ENCODE measurements at places on chromosomes 7 and 10.

DNA sequence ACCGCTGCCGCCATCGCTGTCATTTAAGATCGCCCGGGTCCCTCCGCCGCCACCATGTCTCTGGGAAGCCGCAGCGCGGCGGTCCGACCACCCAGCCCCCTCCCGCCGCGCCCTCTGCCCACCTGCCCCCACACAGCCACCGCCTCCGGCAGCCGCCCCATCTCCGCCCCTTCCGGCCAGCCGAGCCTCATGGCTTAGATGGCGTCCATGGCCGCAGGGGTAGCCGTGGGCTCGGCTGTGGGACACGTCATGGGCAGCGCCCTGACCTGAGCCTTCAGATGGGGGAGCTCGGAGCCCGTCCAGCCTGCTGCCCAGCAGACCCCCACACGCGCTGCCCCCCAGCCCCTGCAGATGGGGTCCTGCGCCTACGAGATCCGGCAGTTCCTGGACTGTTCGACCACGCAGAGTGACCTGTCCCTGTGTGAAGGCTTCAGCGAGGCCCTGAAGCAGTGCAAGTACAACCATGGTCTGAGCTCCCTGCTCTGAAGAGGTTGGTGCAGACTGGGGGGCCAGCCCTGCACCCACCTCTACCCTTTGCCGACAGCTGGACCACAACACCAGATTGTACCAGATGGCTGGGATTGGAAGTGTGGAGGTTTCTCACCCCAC lies 38.0 kb upstream of the TARP start:
- DNase-seq: no peak

DNA sequence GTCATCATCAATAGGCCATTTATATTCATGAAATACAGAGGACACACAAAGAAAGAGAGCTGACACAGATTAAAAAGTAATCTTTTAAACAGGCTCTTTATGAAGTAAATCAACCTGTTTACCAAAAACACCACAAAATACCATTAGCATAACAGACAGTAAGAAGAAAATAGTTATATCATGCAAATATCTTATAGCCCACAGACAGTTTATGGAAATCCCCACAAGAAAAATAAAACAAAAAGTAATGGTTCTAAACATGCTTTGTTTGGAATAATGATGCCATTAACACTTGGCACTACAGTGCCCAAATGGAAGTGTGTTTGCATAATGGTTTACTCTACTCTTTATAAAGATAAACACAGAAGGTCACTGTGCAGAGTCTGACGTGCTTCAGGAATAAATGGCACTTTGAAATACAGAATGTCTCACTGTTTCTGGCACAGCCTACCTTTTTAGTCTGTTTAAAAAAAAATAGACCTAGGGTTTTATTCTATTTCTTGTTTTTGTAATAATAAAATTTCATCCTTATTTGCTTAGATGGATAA lies 30.1 kb downstream of the SEMA3D start:
- DNase-seq: no peak

- no peak for DNase-seq
Measured at GRCh38 chr10:21317902-21318301, 207.6 kb downstream of the SKIDA1 start.

DNA sequence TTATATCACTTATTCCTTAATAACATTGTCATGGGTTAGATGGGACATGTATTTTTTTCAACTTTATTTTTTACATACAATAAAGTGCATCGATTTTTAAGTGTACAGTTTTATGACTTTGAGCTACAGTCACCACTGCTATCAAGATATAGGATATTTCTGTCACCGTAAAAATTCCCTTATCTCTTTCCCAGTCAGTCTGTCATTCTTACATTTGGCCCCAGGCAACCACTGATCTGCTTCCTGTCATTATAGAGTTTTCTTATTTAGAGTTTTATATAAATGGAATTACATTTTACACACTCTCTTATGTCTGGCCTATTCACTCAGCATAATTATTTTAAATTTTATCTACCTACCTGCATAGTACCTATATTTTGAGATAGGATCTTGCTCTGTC lies 145.2 kb downstream of the AUTS2 start:
- no peak for DNase-seq

- no peak for DNase-seq
Measured at GRCh38 chr10:110067960-110068770, 60.4 kb downstream of the ADD3 start.

GRCh38 chr7:69906283-69906995 lies 308.2 kb downstream of the AUTS2 start:
- DNase-seq: no peak

- DNase-seq: no peak
Measured at GRCh38 chr7:75658802-75659201, 79.9 kb downstream of the HIP1 start.

DNA sequence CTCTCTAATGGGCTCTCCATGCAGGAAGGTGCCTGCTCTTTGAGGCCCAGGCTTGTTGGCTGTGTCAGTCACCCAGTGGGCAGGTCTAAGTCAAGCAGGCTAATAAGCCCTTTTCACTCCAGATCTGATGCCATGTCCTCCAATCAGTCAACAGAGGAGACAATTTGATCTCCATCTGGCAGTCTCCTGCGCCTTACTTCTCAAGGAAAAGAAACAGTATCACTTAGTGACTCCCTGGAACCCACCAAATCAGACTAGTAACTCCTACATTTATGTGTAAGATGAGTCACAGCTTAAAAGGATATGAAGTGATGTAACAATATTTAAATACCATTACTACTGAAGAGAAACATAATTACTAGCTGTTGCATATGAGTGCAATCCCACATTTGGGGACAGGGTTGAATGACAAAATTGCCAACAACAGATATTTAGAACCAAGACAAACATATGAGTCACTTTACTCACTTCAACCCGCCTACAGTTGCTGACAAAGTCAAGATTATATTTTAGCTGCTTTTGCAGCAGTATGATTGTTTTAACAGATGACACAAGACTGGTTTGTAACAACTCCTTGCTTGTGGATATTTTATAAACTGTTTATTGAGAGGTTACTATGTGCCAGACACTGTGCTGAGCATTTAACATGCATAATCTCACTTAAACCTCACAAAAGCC lies 72.1 kb downstream of the USP6NL start:
- no peak for DNase-seq

- DNase-seq: no peak
Measured at GRCh38 chr10:2120746-2121145, 383.4 kb upstream of the ADARB2 start.

DNA sequence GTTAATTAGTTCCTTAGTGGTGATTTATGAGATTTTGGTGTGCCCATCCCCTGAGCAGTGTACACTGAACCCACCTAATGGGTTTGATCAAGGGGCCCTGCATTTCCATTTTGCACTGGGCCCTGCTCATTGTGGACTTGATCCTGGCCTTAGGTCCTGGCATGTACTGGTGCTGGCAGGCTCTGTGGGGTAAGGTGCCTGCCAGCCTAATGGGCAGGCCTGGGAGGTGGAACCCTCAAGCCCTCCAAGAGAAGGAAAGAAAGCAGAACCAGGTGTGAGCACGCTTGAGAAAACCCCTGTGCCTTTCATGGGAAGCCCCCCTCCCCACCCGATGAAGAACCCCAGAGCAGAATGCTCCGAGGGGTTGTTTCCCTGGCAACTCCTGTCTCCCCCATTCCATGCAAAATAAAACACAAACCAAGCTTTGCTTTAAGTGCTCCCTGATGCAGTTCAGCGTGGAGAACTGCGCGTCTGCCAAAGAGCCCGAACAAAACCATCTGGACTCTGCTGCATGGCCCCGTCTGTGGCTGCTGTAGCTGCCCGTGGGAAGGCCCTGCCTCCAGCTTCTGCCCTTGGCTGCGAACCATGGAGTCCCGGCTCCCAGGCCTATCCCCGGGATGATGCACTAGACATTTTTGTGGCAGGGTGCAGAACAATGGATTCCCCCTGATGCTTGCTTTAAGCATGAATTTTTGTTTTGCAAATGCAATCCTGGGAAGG lies 123.3 kb downstream of the PRPF18 start:
- DNase-seq: no peak

DNA sequence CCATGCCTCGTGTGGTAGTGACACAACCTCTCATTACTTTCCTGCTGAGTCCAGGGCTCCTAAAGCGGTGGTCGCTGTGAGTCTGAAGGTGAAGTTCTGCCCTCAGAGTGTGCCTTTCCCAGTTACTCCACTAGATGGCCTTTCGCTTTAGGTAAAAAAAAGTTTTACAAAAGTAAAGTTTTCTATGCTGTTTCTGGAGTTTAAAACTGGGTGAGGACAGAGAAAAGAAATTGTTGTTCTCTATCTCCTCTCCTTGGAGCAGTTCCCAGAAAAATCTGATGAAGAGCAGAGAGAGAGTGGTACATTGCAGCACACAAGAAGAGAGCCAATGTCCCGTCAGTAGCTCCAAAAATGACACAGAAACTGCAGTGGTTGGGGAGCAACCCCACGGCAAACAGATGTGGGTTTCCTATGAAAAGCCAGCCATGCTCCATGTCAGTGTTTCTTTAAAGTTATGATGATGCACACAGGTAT lies 257.1 kb downstream of the GLI3 start:
- no peak for DNase-seq

DNA sequence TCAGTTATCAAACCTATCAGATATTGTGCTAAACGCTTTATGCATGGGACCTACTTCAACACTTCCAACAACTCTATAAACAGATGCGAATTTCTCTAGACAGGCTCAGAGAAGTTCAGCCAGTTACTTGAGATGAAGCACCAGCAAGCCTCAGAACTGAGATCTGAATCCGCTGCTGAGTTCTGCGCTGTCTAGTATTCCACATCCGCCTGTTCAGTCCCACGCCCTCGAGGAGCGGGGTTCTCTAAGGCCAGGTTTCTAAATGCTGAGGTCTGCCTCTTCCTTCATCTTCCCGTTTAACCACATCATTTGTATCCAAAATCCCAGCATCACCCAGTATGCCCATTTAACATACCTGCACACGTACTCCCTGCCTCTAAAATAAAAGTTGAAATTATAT lies 297.8 kb upstream of the ZNF32 start:
- DNase-seq: no peak

DNA sequence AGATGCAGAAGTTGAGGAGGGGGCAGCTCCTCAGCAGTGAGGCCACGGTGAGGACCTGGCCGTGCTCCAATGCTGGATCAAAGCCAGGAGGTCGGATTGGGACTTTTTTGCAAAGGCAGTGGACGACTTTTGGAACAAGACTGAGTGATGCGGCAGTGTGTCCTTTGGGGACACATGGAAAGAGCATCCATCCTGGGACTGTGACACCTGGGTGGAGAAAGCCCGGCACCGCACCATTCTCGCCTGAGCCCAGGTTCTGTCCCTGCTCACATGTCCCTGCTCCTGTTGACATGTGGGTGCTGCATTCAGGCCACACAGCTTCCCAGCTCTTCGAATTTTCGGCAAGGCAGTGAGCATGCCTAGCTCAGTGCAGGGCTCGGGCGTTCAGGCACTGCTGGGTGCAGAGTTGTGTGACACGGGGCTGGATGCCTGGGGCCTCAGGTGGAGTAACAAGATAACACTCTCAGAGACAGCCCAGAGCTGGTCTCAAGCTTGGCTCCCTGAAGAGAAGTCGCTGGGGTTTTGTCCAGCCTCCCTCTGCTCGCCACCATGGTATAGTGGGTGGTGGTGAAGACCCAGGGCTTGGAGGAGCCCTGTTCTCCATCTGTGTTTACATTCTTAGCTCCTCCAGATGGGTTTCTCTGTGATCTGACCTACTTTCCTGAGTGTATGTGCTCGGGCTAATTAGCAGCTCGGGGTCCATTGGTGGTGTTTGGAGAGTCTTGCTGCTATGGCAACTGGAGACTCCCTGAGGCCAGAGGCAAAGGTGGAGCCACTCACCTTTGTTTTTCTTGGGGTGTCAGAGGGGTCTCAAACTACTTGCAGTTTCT lies 111.7 kb upstream of the BTBD16 start:
- no peak for DNase-seq

- DNase-seq: no peak
Measured at GRCh38 chr7:141209454-141209853, 135.6 kb downstream of the TMEM178B start.

GRCh38 chr7:151286148-151286547 lies 37.7 kb upstream of the SMARCD3 start:
- DNase-seq: no peak

DNA sequence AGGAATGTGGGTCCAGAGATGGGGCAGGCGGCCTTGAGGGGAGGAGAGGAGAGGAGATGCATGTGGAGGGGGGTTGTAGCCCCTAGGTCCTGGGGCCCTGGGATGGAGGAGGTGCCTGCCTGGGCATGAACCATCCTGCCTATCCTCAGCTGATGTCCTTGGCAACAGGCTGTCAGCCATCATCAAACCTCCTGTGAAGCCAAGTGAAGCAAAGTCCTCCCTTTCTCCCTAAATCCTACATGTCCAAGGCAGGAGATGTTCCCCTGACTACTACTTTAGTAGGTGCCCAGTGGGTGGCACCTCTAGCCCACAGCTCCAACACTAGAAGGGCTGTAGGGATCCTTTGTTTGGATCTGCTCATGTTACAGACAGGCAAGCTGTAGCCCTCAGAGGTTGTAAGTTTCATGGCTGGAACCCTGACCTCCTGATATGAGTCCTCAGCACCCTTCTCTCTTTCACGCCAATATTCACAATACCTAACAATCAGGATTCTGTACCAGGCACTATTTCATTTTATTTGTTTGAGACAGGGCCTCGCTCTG lies 66.6 kb upstream of the SYPL1 start:
- DNase-seq: no peak

- DNase-seq: no peak
Measured at GRCh38 chr10:103626178-103626577, 132.7 kb downstream of the NEURL1 start.

GRCh38 chr7:96657347-96658021 lies 52.2 kb downstream of the SEM1 start:
- no peak for DNase-seq

- DNase-seq: no peak
Measured at GRCh38 chr7:146004805-146005204, 111.8 kb upstream of the CNTNAP2 start.

GRCh38 chr7:101952355-101953247 lies 135.2 kb downstream of the CUX1 start:
- no peak for DNase-seq

DNA sequence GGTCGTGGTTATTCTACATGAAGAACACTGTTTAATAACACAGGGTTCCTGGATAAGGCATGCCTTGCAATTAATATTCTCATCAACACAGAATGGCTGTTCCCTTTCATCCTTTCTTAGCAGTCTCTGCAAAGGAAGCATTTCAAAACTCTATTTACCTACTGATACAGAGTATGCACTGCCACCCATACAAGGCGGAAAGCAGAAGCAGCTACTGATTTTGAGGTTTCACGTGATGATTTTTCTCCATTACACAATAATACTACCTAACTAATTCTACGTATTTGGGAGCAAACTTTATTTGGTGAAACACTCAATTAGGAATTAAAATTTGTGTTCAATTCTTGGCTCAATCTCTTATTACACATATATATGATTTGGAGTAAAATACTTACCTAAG lies 43.0 kb upstream of the COL1A2 start:
- DNase-seq: no peak

GRCh38 chr7:133330085-133330484 lies 77.2 kb downstream of the EXOC4 start:
- no peak for DNase-seq

DNA sequence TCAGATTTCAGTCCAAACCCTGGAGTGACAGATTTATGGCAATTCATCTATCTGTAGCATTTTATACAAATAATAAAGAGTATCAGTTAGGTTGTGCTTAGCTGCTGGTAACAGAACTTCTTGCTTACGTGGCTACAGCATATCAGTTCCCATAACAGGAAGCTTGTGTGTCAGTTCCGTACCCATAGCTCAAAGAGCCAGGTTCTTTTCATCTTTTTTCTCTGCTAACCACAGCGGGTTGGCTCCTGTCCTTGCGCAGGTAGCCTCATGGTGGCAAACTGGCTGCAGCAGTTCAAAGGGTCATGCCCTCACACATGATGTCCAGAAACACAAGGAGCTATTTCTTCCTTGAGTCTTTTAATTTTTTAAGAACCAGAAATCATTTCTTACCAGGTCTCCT lies 1041.8 kb downstream of the GATA3 start:
- DNase-seq: no peak

GRCh38 chr7:40582539-40582938 lies 447.7 kb downstream of the SUGCT start:
- DNase-seq: no peak

All from stimulated activated CD8-positive, alpha-beta memory T cell treated with anti-CD3 and anti-CD28 coated beads, Interleukin-4, amount 100 ng/mL, for 1 hour (primary cell).